Liver (tissue), 10 donors: ENCODE measurements at places on chromosomes 3 and 15. TPM values are rescaled to one million over a fixed set of nuclear protein-coding genes. Genes with fewer than 3 reads are reported as not detected.

DNA sequence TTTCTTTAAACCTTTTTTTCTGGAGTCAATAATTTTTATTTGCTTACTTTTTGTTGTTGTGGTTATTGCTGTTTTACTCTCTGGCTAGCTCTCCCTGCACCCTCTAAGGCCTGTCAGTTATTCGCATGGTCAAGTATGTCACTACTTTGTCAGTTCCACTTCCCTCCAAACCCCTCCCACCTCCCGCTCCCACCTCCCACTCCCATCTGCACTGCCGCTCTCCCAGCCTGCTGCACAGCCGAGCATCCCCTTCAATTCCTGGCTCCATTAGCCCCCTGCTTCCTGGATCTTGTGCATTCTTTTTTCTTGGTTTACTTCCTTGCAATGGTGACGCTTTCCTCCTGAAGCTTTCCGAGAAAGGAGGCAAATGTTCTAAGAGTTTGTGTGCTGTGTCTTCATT is 218.0 kb downstream of the XXYLT1 start:
- H3K36me3 ChIP-seq, result no peaks in the 10 kb centered on the region
- H3K27me3 ChIP-seq, result no peaks in the 10 kb centered on the region
- H3K4me1 ChIP-seq, result no peaks in the 10 kb centered on the region

DNA sequence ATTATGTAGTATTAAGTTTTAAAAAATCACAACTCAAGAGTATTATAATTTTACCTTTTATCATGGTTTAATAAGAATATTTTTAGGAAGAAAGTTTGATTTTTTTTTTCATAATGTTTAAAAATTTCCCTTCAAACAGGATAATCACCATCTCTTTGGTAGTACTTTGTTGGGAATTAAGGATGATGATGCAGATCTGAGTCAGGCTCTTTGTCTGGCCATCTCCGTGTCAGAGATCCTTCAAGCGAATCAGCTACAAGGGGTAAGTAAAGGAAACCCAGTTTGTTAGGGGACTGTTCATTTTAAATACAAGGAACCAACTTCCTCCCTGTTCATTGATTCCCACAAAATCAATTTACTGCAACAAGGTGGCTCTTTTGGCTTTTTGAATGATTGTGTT is 36.8 kb upstream of the NIT2 start:
- no peak overlapping the region for H3K4me3 ChIP-seq
- no peak for DNase-seq
- H3K27ac ChIP-seq, result no peak overlapping the region

Gene REC114
- not detected for polyA plus RNA-seq

DNA sequence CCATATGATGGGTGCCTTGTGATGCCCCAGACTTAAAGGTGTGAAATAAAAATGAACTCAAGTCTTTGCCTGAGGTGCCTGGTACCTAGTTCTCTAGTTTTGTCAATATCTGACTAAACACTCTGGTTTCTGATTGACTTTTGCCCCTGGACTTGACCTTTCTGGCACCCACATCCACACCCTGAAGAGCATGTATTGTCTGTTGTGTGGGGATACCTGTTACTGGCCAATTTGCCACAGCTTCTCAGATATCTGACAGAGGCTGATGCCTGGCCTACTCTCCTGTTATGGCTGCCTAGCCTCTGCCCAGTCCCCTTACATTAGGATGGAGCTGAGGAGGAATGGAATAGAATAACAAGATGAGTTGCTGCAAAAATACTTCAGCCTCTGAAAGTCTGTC is 3.6 kb downstream of the ZBTB38 start:
- no peak for DNase-seq
- no peaks in the 10 kb centered on the region for H3K27me3 ChIP-seq
- H3K4me3 ChIP-seq, result no peak overlapping the region
- H3K4me1 ChIP-seq, result no peaks in the 10 kb centered on the region

GRCh38 chr3:61946570-61947324 is 385.4 kb downstream of the PTPRG start:
- no peaks in the 10 kb centered on the region for H3K27me3 ChIP-seq
- H3K36me3 ChIP-seq, result no peaks in the 10 kb centered on the region
- no peaks in the 10 kb centered on the region for H3K4me1 ChIP-seq
- DNase-seq, result no peak
- H3K27ac ChIP-seq, result no peak overlapping the region
- no peak overlapping the region for H3K4me3 ChIP-seq

Gene FBXW12
- polyA plus RNA-seq, result not detected

DNA sequence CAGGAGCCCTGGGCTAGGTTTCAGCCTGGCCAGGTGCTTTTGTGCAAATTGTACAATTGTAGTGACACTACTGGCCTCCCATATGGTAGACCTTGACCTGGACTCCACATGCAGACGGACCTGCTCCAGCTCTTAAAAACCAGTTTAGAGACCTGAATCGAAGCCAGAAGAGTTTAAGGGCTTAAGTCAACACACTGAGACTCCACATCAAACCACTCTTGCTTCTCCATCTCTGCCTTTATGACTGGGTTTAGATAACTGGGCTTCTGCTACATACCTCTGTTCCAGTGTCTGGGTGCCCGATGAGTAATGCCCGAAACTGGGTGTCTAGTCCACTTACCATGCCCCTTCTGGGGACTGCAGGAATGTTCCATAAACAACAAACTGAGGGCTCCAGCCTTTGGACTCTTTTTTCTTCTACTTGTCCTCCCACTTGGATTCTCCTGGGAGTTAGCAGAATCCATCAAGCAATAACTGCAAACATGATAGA is 32.8 kb downstream of the TMEM212 start:
- peak overlapping the region; percentile 16 for H3K27ac ChIP-seq
- no peak for DNase-seq
- no peak overlapping the region for H3K4me3 ChIP-seq

Gene CHL1
- polyA plus RNA-seq, result 0.03 TPM

GRCh38 chr3:66381626-66382025 is 119.2 kb downstream of the LRIG1 start:
- peaks cover 84% of the 10 kb centered on the region for H3K36me3 ChIP-seq
- DNase-seq, result peak; percentile 25
- no peak overlapping the region for H3K4me3 ChIP-seq
- no peak overlapping the region for H3K27ac ChIP-seq

Gene CXCR6
- polyA plus RNA-seq, result 0.60 TPM

GRCh38 chr3:103056542-103056941 is 621.7 kb downstream of the ZPLD1 start:
- no peak for DNase-seq
- H3K36me3 ChIP-seq, result no peaks in the 10 kb centered on the region
- no peaks in the 10 kb centered on the region for H3K27me3 ChIP-seq
- no peaks in the 10 kb centered on the region for H3K4me1 ChIP-seq

Gene FBXO22
- polyA plus RNA-seq, result 16.8 TPM

DNA sequence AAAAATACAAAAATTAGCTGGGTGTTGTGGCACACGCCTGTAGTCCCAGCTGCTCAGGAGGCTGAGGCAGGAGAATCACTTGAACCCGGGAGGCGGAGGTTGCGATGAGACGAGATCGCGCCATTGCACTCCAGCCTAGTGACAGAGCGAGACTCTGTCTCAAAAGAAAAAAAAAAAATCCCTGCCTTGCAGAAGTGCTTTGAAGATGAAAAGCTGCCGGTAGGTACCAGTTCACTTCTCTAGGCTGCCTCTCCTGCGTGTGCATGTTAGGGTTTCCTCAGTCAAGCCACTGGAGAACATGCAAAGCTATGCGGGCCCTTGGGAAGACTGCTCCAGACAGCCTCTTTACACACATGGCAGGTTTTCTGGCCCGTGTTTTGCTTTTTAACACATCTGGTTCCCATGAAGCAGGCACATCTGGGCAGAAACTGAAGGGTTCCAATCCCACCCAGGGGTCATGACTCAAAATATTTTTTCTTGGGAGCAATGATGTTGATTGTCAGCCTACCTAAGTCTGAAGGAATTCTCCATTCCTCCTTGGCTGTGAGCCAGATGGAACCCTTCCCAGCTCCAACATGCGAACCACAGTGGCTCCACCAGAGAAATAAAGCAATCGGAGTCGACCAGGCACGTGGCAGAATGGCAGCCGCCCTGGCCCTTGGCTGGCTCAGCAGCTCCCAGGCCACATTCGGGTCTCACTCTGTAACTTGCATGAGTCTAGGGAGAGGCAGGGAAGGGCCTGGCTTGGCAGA is 29.6 kb downstream of the MGLL start:
- no peak overlapping the region for H3K4me3 ChIP-seq
- H3K27ac ChIP-seq, result no peak overlapping the region
- no peak for DNase-seq

GRCh38 chr3:179676081-179676480 is 23.2 kb downstream of the USP13 start:
- no peaks in the 10 kb centered on the region for H3K36me3 ChIP-seq
- DNase-seq, result no peak
- H3K4me1 ChIP-seq, result no peaks in the 10 kb centered on the region

Gene EOGT
- 2.8 TPM for polyA plus RNA-seq

DNA sequence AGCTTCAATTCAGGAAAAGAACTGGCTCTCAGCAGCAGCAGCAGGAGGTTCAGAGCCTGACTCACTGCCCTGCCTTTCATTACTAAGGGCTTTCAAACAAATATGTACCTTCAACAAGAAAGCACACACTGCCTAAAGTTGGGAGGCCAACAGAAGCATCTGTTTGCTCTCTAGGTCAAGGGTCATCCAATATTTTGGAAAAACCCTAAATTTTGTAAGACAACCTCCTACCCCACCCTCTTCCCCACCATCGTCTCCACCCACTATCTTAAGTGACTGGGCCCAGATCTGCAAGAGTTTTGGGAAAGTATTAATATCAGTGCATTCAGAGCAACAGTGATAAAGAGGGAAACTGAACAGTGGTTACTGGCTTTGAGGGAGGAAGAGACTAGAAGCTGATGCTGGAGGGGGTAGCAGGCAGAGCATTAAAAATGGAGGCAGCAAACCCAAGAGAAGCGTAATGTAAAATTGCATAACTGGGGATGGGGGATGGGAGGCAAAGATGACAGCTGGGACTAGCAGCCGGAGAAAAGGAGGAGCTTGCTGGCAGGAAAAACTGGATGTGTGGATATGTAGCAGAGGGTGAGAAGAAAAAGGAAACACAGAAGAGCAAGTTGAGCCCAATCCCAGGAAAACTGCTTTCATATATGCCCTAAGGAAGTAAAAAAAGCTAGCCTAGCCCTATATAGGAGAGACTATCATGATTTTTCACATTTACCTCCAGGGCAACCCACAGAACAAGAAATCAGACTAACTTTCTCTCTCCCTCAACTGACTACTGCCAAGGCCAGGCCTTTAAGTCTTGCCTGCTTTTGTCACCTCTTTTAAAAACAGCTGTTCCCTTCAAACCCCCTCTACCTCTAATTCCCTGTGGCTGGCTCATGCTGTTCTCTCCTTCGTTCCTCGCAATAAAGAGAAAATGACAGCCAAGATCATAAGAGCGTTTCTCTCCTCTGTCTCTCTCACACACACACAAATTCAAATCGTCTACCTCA is 31.4 kb downstream of the NPTN start:
- H3K27ac ChIP-seq, result peak overlapping the region; percentile 15
- peaks cover 18% of the 10 kb centered on the region for H3K4me1 ChIP-seq
- DNase-seq, result no peak
- H3K27me3 ChIP-seq, result no peaks in the 10 kb centered on the region
- no peak overlapping the region for H3K4me3 ChIP-seq

Gene UBAP1L
- 1.0 TPM for polyA plus RNA-seq

DNA sequence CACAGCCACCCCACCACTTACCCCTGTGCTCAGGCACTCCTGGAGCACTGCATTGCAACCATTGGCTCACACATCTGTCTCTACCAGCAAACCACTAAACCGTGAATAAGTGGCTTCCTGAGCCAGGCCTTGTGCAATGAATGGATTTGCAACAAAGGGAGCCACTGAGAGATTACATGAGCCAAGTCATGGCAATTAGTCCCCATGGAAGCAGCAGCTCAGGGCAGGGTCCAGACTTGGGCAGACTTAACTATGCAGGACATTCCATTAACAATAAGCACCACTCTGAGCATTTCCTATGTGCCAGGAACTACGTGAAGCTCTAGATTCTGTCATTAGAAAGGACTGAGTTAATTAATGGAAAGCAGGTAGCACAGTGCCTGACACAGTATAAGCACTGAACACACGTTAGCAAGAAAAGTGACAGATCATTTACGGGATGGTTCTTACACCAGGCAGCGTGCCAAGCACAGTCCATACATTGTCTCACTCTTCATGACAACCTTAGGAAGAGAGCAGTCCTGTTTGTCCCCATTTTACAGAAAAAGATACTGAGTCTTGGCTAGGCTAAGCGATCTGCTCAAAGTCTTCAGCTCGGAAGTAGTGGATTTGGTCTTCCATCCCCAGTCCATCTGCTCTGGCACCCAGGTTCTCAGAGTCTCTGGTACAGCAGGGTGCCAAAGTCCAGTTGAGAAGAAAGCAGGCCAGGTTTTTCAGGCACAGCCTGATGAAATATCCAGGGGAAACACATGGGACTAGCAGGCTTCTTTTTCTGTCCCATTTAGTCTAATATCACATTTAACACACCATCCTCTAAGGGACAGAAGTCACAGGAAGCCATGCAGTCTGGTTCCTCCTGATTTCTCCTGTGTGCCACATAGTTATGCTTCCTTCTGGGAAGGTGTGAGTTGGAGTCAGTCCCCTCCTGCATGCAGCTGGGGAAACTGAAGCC is 44.1 kb downstream of the LIPC start:
- peak overlapping the region; percentile 73 for H3K27ac ChIP-seq
- no peaks in the 10 kb centered on the region for H3K36me3 ChIP-seq
- no peak for DNase-seq
- peaks cover 33% of the 10 kb centered on the region for H3K4me1 ChIP-seq

Gene PIERCE2
- 0.83 TPM for polyA plus RNA-seq

Gene CMSS1
- 19.5 TPM for polyA plus RNA-seq
